Endodermal cell (in vitro differentiated cells): ENCODE measurements at places on chromosomes 3 and 15.

DNA sequence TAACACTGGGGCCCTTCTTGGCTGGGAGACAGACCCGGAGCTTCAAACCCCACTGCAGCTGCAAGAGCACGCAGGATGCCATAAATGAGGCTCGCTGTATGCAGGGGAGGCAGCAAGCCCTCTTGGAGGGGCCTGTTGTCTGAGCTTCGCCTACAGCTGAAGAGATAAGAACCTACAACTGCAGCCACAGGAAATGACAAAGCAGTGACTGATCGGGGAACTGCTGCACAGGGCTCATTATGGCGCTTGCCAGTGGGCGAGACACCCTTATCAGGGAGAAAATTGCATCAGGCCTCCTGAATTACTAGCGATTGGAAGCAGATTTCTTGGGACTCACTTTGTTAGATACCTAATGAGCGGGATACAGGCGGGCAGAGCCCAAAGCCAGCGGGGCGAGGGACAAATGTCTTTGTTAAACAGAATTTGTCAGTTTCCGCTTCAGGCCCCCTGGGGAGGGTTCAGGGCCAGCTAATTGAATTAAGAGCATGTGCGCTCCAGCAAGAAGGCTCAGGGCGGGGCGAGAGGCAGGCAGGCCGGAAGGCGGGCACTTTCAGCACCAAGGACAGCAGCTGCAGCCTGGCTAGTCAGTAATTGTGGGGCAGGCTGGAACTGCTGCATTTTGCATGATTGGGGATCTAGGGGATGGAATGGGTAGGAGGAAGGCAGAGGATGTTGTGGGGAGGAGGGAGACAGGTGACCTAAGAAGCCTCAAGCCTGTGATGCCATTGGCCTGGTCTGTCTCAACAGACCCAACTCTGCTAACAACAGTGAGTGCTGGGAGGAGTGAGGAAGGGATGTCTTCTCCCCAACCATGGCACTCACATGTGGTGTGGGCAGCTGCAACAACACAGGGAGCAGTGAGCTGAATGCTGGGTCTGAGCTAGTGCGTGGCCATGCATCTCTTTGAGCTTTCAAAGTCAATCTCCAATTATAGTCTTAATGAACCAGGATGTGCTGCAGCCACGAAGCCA lies 55.3 kb downstream of the CCDC33 start:
- peaks cover 7% of the 10 kb centered on the region for H3K4me1 ChIP-seq
- peak overlapping the region; percentile 82 for H3K27ac ChIP-seq
- H3K36me3 ChIP-seq: no peaks in the 10 kb centered on the region
- H3K4me3 ChIP-seq: peak overlapping the region; percentile 72

- H3K27me3 ChIP-seq: no peaks in the 10 kb centered on the region
- no peak overlapping the region for H3K4me3 ChIP-seq
- DNase-seq: no peak
- no peaks in the 10 kb centered on the region for H3K4me1 ChIP-seq
- no peak overlapping the region for H3K27ac ChIP-seq
These were observed 8.1 kb upstream of the PCSK6 start for GRCh38 chr15:101497484-101498034.

GRCh38 chr15:52085299-52085698 lies 27.3 kb downstream of the BCL2L10 start:
- no peak for DNase-seq
- H3K36me3 ChIP-seq: no peaks in the 10 kb centered on the region
- no peaks in the 10 kb centered on the region for H3K4me1 ChIP-seq

DNA sequence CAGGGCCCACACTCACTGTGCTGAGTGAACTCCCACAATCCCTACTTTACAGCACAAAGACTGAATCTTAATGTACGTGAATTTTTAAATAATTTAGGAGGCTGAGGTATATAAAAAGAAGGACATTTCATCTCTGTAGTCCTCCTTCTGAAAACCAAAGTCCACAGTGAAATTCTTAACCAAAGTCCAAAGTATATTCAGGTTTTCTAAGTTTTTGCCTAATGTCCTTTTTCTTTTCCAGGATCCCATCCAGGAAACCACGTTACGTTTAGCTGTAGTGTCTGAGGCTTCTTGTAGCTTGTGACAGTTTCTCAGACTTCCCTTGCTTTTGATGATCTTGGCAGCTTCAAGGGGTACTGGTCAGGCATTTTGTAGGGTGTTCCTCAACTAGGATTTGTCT lies 44.5 kb downstream of the SCAP start:
- no peaks in the 10 kb centered on the region for H3K4me1 ChIP-seq
- no peak overlapping the region for H3K4me3 ChIP-seq
- no peaks in the 10 kb centered on the region for H3K27me3 ChIP-seq
- H3K27ac ChIP-seq: no peak overlapping the region
- H3K36me3 ChIP-seq: peaks cover 70% of the 10 kb centered on the region

DNA sequence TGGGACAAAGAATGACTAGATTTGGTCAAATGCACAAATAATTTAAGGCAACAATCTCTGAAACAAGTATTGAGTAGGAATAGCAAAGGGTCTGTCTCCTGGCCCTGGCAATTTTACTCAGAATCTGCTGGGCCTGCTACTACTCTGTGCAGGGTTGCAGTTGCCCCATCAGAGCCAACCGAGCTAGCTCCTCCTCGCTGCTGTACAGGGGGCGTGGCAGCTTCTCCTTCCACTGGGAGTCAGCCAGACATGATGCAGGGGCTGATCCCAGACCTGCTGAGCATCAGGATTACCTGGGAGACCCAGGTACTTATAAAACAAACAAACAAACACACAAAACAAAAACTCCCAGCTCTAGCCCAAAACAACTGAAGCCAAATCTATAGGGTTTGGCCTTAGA lies 30.5 kb upstream of the PXYLP1 start:
- H3K4me1 ChIP-seq: peaks cover 3% of the 10 kb centered on the region
- no peaks in the 10 kb centered on the region for H3K27me3 ChIP-seq
- H3K4me3 ChIP-seq: no peak overlapping the region
- H3K27ac ChIP-seq: no peak overlapping the region
- DNase-seq: no peak

DNA sequence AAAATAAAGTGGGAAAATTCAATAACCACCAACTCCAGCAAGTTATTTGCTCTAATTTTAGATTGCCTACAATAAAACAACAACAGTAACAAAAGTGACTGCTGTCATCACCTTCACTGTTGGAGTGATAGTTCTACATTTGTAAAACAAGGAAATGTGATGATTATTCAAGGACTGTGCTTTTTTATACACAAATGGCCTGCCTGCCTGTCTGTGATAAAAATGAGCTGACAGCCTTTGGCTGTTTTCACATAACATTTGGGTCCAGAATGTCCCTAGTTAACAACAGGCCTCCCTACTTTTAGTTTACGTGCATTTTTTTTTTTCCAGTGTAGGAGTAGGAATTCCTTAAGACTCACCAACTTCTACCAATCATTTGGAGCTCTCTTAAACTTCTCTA lies 768.8 kb downstream of the PDCD6IP start:
- H3K27me3 ChIP-seq: no peaks in the 10 kb centered on the region
- peak overlapping the region; percentile 4 for H3K4me3 ChIP-seq
- H3K27ac ChIP-seq: no peak overlapping the region
- H3K36me3 ChIP-seq: no peaks in the 10 kb centered on the region

DNA sequence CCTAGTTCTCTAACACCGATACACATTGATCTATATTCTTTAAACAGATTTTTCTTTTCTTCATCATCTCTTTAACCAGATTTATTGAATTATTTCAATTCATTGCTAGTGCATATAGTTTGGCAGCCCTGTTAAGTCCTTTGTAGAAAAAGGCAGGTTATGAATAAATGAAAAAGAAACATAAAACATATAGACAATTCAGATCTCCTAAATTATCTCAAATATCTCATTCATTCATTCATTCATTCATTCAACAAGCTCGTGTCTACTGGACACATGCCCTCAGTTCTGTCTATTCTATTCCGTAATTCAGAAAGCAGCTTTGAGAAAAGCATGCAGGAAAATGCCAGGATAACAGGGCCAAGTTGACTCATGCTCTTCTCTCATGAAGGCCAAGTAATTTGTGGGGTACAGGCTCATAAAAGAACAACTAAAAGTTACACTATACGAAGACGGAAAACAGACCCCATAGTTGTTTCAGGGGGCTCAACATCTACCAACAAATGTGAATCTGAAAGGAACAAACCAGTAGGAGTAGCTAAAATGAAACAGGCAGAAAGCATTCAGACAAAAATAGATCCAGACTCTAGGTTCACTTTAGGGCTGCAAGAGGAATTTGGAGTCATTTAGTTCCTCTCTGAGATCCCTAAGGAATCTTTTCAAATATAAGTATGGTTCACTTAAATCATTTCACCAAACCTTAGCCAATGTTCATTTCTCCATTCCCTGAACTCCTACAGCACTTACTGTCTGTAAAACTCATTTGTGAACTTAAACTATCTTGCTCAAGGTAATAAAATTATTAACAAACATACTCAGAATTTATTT lies 7.5 kb downstream of the ZNF148 start:
- H3K4me1 ChIP-seq: peaks cover 5% of the 10 kb centered on the region
- H3K4me3 ChIP-seq: no peak overlapping the region
- no peak overlapping the region for H3K27ac ChIP-seq
- no peaks in the 10 kb centered on the region for H3K27me3 ChIP-seq
- peaks cover 6% of the 10 kb centered on the region for H3K36me3 ChIP-seq

GRCh38 chr3:30681649-30682211 lies 75.3 kb downstream of the TGFBR2 start:
- H3K27ac ChIP-seq: no peak overlapping the region
- H3K27me3 ChIP-seq: no peaks in the 10 kb centered on the region
- H3K36me3 ChIP-seq: peaks cover 39% of the 10 kb centered on the region
- no peak overlapping the region for H3K4me3 ChIP-seq

DNA sequence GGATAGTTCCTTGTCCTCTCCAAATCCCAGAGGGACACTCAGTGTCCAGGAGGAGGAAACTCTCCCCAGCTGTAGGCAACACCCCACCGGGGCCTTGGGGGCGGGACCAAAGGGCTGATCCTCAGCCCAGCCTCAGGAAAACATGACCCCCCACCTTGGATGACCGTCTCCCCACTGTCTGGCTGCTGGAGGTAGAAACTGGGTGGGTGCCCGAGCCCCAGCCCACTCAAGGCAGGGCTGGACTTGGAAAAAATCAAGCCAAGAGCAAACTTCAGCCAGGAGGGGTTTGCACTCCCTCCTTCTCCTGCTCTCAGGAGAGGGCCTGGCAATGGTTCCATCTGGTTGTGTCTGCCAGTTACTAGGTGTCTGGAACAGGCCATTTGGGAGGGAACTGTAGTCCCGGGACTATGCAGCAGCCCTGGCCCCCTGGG lies 3.6 kb upstream of the RASL12 start:
- no peak for DNase-seq
- H3K4me3 ChIP-seq: no peak overlapping the region
- peaks cover 5% of the 10 kb centered on the region for H3K4me1 ChIP-seq
- no peaks in the 10 kb centered on the region for H3K36me3 ChIP-seq

GRCh38 chr3:70096376-70097066 lies 97.0 kb downstream of the SAMMSON start:
- no peak for DNase-seq
- no peak overlapping the region for H3K27ac ChIP-seq

DNA sequence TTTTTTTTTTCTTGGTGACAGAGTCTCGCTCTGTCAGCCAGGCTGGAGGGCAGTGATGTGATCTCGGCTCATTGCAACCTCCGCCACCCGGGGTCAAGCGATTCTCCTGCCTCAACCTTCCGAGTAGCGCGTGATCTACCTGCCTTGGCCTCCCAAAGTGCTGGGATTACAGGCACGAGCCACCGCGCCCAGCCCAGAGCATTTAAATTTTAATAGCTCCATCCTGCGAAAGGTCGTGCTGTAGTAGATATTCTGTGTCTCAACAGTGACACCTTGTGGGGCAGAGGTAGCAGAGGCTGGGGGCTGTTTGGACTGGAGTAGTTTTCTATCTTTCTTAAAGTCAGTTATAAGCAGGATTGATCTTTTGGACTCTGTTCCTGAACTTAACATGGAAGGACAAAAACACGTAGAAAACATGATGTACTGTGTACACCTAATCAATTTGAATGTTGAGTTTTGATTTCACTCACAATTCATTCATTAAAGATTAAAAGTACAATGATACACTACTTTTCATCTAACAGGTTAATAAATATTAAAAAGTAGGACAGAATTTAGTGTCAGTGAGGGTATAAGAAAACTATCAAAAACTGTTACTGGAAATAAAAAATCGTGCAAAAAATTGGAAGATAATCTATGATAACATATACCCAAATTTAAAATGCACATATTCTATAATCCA lies 11.0 kb upstream of the PDCD6IP start:
- H3K27ac ChIP-seq: no peak overlapping the region
- H3K4me3 ChIP-seq: no peak overlapping the region
- peaks cover 8% of the 10 kb centered on the region for H3K4me1 ChIP-seq
- peak; percentile 89 for DNase-seq

DNA sequence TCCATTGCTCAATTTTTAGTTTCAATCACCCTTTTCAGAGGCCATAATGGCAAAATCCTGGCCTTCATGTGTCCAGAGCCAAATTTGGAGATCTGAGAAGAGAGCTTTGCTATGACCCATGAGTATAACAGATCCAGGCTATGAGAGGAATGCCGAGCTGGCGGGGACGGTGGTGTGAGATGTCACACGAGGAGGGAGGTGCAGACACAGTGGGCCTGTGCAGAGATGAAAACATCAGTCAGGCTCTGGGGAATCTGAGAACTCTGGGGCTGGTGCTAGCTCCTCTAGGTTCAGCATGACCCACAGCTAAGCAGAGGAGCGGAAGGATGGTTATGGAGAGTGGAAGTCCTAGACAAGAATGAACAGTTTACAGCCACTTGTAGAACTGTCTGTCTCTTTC lies 398.3 kb upstream of the ATP10A start:
- H3K4me3 ChIP-seq: no peak overlapping the region
- DNase-seq: no peak
- H3K27me3 ChIP-seq: no peaks in the 10 kb centered on the region
- no peaks in the 10 kb centered on the region for H3K4me1 ChIP-seq
- no peaks in the 10 kb centered on the region for H3K36me3 ChIP-seq

DNA sequence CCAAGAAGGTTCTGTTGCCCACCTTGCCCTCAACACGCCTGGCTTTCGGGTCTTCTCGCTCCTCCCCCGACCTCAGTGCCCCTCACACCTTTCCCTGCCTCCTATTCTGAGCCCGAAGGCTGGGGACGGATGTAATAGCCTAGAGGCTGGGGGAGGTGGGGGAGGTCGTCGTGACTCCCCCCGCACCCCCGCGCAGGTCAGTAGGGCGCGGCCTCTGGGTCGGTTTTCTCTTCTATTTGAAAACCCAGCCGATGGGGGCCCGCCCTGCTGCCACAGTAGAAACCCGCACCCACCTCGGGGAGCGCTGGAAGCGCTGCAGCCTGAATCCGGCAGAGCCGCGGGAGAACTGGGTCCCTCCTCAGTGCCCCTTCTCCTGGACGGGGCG lies 1.0 kb upstream of the RBPMS2 start:
- peak; percentile 80 for DNase-seq
- H3K4me1 ChIP-seq: peaks cover 12% of the 10 kb centered on the region
- H3K36me3 ChIP-seq: no peaks in the 10 kb centered on the region
- no peaks in the 10 kb centered on the region for H3K27me3 ChIP-seq
- no peak overlapping the region for H3K27ac ChIP-seq
- H3K4me3 ChIP-seq: peak overlapping the region; percentile 81
